ENCODE measurements at places on chromosomes 13 and 19.
A peak's percentile ranks its signal among the peaks of the same experiment; 100 is the strongest.

DNA sequence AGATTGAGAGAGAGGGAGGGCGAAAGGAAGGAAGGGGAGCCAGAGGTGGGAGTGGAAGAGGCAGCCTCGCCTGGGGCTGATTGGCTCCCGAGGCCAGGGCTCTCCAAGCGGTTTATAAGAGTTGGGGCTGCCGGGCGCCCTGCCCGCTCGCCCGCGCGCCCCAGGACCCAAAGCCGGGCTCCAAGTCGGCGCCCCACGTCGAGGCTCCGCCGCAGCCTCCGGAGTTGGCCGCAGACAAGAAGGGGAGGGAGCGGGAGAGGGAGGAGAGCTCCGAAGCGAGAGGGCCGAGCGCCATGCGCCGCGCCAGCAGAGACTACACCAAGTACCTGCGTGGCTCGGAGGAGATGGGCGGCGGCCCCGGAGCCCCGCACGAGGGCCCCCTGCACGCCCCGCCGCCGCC, at the start of gene TNFSF11:
TSS of gene TNFSF11 (plus strand) at position 142 of the 400 bp plus-strand sequence. CDS start at position 294, 152 bp downstream.
- DNase-seq, result no peak

DNA sequence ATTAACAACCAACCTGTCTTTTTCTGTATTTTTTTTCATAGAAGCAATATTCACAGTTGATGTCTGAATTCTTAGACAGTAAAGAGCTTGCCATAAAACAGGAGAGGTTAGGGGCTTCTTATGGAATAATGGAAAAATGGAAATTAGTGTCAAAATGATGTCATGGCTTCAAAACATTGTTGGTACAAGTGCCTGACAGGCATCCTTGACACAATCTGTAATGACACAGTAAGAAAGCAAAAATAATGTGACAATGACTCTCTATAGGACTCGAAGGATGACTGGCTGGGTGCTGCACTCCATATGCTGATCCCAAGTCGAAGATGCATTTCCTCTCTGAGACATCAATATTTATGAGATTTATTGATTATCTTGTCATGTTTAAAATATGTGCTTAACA, 205.3 kb upstream of the DACH1 start:
- DNase-seq, result no peak

DNA sequence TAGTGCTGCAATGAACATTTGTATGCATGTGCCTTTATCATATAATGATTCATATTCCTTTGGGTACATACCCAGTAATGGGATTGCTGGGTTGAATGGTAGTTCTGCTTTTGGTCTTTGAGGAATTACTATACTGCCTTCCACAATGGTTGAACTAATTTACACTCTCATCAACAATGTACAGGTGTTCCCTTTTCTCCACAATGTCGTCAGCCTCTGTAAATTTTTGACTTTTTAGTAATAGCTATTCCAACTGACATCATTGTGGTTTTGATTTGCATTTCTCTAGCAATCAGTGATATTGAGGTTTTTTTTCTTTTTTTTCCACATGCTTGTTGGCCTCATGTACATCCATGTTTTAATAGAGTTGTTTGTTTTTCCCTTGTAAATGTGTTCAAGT, 2473.5 kb downstream of the PCDH9 start:
- no peak for DNase-seq

- DNase-seq, result peak; percentile 26
Measured at GRCh38 chr19:42134535-42135070, 2.4 kb upstream of the POU2F2 start.

GRCh38 chr13:60398907-60399589, 2.0 kb downstream of the TDRD3 start:
- no peak for DNase-seq

DNA sequence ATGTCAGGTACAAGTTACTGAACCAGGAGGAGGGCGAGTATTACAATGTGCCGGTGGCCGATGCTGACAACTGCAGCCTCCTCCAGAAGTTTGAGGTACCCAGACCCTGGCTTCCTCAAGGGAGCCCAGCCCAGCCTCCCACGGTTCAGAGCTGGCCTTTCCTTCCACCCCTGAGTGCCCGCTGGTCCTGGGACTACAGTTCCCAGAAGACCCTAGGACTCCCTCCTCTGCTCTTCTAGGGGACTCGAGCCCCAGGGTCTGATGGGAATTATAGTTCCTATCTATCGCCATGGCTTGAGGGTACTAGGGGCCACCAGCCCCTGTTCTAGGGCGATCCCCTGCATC, 11.0 kb downstream of the PRKCG start:
- no peak for DNase-seq

DNA sequence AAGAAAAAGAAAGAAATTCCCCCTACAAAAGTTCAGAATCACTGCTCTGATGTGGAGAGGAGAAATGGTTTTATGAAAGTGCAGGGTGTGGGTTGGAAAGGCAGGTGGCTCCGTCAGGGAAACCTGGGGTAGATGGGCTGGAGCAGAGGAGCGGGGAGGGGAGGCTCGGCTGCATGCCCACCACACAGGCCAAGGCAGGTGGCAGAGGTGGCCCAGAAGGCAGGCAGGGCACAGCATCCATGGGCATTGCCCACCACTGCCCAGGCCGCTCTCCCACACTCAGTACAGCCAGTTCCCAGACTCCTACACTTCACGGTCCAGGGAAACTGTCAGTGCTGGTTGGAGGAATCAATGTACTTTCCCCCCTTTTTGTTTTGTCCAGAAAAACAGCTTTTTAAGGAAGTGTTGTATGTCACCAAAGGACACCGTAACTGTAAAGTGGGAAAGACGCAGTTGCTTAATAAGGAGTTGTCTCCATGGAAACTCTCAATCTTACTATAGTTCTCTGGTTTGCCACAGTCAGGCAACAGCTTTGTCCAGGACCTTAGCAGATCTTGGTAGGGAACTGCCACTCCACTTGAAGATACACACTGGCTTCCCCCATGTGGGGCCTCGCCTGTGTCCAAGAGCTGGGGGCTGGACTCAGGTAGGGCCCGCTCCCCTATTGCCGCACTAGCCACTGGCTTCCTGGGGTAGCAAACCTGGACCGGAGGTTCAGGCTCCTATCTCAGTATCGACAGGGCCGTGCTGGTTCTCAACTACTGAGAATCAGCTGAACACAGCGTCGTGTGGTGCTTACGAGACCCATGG, 82.9 kb downstream of the RAB20 start:
- DNase-seq, result no peak

DNA sequence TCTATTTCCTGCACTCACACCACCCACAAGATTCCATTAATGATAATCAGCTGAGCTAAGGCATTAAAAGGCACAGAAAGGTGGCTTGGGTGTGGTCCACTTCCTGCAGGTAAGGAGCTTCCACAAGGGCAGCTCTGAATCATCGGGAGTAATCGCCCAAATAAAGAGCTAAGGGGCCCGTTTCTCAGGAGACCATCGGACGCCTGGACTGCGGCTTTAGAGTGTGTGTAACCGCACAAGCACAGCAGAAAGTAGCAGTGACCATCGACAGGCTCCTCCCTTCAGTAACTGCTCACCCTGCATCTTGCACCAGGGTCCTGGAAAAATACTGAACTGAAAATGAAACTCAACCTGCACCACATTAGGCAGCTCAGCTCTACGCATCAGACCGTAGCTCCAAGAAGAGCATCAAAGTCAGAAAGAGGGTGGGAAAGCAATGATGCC, 6.0 kb downstream of the STK24 start:
- peak; percentile 45 for DNase-seq

GRCh38 chr19:10625003-10625761, at the start of gene SLC44A2:
TSS of gene SLC44A2 (plus strand) at chr19:10625553. CDS start at chr19:10625634, 81 bp downstream.
- DNase-seq, result no peak

- DNase-seq, result no peak
Measured at GRCh38 chr13:67138970-67139369, 91.2 kb downstream of the PCDH9 start.

GRCh38 chr13:39038569-39039030, 344 bp downstream of the NHLRC3 start:
- no peak for DNase-seq

GRCh38 chr19:55088543-55089341, 13.1 kb downstream of the EPS8L1 start:
- peak; percentile 84 for DNase-seq

GRCh38 chr13:20160306-20161274, at the start of gene GJA3:
TSS of gene GJA3 (minus strand) at chr13:20161052. CDS start at chr13:20143288, 17,764 bp downstream.
- DNase-seq, result peak; percentile 79

DNA sequence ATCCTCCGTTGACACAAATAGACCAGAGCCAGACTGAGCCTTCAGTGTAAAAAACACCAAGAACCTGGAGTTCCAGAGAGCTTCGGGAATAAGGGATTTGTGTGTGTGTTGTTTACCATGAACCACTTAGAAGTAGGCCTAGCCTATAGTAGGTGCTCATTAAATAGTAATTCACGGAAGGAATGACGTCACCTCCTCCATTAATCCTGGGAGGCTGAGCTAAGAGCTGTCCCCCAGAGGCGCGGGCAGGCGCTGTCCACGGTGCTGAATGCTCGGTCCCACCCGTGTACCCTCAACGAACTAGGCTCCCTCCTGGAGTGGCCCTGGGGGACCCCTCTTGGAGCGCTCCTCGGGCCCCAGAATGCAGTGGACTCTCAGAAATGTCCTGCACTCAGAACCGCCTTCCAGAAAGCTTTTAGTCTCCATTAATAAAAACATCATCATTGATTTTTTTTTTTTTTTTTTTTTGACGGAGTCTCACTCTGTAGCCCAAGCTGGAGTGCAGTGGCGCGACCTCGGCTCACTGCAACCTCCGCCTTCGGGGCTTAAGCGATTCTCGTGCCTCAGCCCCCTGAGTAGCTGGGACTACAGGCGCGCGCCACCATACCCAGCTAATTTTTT, 6.5 kb downstream of the UNC13A start:
- peak; percentile 77 for DNase-seq

DNA sequence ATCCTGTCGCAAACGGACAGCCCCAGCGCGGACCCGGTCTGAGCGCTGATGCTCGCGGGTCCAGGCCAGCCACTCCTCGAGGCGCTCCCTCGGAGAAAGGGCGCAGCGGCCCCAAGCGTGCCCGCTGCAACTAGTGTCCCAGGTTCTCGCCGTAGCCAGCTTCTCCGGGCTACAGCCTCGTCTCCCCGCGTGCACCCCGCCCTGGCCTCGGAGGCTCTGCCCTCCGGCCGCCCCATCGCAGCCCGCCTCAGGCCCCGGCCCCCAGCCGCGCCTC, 487 bp downstream of the FLT1 start:
- DNase-seq, result peak; percentile 46

DNA sequence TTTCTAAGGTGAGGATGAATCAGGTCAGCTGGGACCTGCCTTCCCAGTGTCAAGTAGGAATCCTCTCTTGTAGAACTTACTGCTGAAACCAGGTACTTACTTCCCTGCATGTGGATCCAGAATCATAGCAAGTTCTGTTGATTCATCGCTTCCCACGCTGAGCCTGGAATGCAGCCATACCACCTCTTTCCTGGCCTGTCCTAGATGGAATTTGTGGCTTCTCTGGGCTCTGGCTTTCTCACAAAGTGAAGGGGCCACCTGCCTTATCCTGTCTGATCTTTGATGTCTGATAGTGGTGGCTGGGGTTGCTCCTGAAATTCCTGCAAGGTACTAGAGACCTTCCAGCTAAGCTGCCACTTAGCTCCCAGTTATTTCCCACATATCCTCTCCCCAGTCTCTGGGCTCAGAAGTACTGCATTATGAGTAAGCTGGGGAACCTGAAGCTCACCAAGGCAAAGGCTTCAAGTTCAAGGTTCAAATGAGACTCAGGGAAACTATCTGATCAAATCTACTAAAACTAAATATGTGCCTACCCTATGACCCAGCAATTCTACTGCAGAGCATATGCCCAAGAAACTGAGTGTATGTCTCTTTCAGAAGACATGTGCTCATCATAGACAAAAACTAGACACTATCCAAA, 103.5 kb downstream of the SUCLA2 start:
- no peak for DNase-seq

DNA sequence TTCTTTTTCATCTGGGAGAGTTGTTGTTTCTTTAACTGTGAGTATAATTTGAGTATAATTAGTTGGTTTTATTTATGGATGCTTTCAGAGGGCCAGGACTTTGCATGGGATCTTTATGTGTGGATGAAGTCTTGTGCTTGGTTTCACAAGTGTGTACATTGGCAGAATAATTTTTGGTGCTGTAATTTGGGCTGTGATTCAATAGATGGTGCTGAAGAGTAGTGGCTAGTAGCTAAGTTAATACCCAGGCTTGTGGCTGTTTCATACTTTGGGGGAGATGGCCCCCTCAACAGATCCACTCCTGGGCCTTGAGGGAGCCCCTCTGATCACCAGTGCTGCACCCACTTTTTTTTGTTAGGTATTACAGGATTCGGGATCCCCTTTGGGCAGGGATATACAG, 1142.4 kb downstream of the SLITRK1 start:
- DNase-seq, result no peak

DNA sequence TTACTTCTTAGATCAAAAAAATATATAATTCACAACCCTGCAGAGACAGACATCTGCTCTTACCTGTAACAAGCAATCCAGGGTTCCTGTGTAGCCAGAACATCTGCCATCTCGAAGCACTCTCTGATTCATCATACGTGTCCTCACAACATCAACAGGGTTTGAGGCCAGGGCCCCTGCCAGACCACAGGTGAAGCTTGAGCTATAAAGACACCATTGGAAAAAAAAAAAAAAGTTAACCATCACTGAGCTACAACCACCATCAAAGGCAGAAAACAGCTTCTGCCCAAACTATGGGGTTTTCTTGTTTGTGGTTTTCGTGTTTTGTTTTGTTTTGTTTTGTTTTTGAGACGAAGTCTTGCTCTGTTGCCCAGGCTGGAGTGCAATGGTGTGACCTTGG, 19.3 kb downstream of the SLC25A30 start:
- DNase-seq, result no peak

GRCh38 chr19:45705115-45705514, 12.6 kb downstream of the QPCTL start:
- DNase-seq, result no peak

GRCh38 chr19:8488365-8488764, 14.1 kb downstream of the PRAM1 start:
- DNase-seq, result no peak

DNA sequence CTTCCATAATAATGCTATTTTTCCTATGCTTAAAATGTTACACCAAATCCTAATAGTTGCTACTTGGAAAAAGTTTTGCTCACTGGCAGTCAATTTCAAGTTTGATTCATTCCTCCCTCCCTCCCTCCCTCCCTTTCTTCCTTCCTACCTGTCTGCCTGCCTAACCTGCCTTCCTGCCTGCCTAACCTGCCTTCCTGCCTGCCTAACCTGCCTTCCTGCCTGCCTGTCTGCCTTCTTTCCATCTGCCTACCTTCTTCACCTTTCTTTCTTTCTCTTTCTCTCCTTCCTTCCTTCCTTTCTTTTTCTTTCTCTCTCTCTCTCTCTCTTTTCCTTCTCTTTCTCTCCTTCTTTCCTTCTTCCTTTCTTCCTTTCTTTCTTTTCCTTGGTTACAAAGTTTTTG, 418.7 kb downstream of the PCDH9 start:
- DNase-seq, result no peak

DNA sequence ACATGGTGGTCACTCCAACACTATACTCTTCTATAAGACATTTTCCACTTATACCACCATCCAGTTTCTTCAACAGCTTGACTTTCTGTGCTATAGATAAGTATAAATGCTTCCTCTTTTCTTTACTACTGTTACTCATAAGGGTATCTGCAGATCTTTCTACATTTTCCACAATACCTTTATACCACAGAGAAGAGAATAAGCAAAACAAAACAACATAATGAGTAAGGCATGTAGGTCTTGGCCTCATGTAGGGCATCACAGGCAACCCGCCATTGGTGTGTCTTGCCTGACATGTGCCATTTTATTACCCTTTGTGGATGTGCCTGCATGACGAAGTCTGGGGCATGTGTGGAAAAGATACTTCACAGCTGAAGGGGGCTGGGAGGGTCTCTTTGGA, 265.3 kb upstream of the STARD13 start:
- DNase-seq, result no peak

GRCh38 chr13:80604098-80604497, 263.2 kb upstream of the SPRY2 start:
- no peak for DNase-seq
